Fibroblast of the aortic adventitia (primary cell): ENCODE measurements at places on chromosomes 2 and 18. TPM values are rescaled to one million over a fixed set of nuclear protein-coding genes. Genes with fewer than 3 reads are reported as not detected.

DNA sequence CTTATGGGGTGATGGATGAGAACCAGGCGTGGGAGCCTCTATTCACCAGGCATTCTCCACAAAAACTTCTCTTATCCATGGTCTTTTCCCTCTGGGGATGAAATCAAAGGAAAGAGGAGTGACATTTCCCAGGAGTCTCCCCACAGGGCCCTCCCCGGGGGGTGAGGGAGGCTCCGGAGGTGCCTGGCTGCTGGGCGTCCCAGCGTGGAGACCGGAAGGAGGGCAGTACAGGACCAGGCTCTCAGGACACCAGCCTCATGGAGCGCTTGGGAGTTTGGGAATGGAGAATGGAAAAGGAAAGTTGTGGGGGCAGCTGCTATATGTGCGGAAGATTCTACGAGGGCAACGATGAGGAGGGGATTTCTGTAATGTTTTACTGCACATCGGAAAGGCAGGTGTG lies 22.1 kb downstream of the CIB4 start:
- no peak for DNase-seq

GRCh38 chr18:27541293-27541692 lies 356.2 kb upstream of the CHST9 start:
- DNase-seq, result no peak

DNA sequence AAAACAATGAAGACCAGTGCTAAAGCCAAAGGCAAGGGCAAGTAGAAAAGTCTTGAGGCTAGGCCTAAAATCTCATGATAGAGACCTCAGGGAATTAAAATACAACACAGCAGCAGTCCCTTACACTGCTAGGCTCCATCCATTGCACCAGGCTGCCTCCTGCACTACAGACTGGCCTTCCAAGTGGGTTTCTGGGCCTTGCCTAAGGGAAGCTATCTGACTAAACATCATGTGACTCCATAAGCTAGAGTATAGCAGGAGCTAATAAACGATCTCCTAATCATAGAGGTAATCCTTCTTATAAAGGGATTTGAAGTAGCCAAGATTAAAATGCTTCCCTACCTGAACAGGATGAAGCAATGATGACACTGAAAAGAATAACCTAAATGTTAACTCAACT lies 77.6 kb upstream of the NFU1 start:
- peak; percentile 30 for DNase-seq

GRCh38 chr2:232890896-232891601 lies 21.0 kb downstream of the SNORC start:
- no peak for DNase-seq

DNA sequence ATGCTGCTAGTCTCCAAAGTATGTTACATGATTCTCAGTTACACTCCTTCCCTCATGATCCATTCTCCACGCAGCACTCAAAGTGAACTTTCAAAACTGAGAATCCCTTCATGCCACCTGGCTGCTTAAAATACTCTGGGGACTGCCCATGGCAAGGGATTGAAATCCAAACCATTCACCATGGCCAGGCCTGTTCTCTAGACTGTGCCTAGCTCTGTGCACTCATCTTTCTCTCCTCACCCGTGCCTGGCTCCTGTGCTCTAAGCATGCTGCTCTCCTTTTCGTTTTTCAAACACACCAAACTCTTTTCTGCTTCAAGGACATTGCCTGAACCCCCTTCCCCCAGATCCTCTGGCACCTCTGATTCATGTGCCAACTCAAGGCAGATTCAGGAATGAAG lies 80.9 kb downstream of the FASTKD2 start:
- no peak for DNase-seq

DNA sequence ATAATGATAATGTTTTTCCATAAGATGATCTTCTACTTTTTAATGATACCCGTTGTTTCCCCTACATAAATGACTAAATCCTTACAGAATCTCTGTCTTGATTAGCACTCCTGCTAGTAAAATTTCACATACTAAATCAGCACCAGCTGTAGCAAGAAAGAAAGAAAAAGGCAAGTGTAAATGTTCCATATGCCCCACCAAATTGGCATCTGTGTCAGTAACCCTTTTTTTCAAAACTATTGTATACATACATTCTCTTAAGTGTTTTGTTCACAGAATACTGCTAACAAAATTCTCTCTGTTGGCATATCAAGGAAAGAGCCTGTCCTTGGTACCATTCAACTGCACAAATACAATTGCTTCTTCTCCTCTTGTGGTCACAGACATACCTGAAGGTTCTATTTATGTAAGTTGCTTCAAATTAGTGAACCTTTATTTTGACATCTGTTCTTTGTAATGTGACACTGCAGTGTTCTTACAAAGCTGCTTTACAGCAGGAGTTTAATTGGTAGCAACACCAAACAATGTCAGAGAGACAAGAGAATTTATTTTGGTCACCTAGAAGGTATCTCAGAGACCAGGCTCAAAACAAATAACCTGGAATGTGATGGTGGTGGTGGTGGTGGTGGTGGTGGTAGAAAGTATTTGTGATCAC lies 641.9 kb downstream of the ZEB2 start:
- DNase-seq, result no peak

DNA sequence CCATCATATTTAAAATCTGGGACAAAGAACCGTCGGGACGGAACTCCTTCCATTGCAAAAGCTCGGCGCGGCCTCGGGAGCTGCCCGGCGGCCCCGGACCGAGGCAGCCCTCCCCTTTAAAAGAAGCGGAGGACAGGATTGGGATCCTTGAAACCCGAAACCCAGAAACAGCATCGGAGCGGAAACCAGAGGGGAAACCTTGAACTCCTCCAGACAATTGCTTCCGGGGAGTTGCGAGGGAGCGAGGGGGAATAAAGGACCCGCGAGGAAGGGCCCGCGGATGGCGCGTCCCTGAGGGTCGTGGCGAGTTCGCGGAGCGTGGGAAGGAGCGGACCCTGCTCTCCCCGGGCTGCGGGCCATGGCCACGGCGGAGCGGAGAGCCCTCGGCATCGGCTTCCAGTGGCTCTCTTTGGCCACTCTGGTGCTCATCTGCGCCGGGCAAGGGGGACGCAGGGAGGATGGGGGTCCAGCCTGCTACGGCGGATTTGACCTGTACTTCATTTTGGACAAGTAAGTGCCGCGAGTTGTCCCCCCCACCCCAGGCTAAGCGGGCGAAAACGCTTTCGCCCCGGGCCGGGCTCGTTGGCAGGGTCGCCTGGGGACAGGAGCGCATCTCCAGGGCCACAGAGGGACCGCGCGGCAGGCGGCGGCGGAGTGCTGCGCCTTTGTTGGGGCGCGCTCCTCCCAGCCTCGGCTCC lies at the start of gene ANTXR1:
ANTXR1 (plus strand) TSS at position 38 of the 698 bp plus-strand sequence; CDS start at position 359, 321 bp downstream.
- peak; percentile 84 for DNase-seq

- no peak for DNase-seq
These were observed 336.4 kb upstream of the FSHR start for GRCh38 chr2:49490710-49491109.

DNA sequence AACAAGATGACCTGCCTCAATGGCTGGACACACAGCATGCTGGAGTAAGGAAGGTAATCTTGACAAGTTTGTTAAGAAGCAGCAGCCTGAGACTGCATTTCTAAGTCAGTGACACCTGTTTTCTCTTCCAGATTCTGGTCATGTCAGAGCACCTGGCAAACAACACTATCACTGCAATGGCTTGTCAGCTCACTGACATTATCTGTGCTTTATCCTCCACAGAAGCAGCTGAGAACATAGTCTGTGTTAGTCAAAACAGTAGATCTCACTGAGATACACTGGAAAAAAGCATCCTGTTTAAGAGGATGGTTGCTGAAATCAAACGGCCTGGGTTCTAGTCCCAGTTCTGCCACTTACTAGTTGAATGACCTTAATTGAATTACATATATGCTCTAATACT lies 355.2 kb downstream of the RIT2 start:
- no peak for DNase-seq

GRCh38 chr2:72994991-72995380 lies 76.5 kb downstream of the SFXN5 start:
- DNase-seq, result no peak

DNA sequence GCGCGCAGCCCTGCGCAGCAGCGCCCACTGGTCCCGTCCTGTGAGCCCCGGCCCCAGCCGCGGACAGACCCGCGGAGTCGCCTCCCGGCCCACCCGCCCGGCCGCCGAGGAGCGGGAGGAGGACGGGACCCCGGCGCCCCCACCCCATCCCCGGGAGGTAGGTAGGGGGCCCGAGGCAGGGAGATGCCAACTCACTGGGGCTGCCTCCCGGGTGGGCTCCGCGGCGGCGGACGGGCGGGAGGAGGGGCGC lies 160 bp downstream of the SPTBN1 start:
- no peak for DNase-seq

DNA sequence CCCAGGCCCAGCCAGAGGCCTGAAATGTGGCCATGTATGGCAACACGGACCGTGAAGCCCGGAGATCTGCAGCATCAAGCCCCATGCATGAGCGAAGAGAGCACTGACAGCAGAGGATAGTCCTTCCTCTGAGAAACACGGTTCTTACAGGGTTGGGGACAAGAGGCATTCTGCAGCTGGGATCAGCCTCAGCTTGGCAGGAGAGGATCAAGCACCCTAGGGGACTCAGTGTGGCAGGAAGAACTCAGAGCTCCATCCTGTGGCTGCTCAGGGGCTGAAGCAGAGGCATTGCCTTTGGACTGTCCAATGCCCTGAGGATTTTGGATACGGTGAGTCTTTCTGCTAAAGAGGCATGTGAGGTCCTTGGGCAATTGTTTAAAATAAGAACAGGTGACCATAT lies 368.7 kb downstream of the ZNF516 start:
- DNase-seq, result no peak

GRCh38 chr18:13713455-13714055 lies 12.8 kb downstream of the FAM210A start:
- DNase-seq, result no peak

- DNase-seq, result no peak
These were observed 113.7 kb downstream of the SPOPL start for GRCh38 chr2:138615257-138615656.

DNA sequence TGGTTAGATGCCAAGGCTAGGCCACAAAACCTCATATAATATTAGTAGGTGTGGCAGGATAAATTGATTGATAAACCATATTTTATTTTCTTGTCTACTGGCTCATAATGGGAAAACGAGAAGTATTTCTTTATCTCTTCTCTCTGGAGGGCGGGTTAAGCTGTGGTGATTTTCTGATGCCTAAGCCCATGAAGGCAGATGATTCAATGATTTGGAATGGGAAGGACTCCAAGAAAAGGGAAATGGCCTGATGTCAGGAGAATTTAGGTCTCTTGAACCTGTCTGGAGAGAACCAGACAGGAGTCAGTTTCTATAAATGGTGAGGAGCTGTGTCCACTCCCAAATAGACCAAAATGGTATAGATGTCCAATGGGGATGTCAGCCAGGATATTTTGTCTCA lies 18.7 kb upstream of the MAP4K3 start:
- DNase-seq, result peak; percentile 64

DNA sequence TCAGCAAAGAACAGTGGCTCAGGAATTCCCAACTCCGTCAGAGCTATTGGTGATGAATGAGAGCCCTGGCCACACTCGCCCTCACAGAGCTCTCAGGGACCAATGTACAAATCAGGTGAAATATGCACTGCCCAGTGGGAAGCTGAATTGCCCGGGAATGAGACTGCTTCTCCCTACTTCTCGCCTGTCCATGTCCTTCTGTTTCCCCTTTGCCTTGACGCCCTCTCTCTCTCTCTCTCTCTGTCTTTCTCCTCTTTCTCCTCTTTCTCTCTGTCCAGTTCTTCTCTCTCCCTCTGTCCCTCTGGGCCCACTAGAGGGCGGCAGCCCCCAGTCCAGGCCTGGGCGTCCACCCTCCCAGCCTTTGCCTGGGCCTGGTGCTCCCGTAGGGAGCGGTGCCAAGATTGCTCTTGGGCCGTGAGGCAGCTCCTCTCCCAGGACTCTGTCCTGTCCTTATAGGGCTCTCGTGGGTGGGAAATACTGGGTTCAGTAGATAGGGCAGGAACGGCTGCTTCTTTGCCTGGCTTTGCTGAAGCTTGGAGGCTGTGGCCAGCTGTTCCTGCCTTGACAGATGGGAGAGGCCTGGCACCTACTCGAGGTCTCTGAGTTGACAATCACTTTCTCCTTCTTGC lies 28.4 kb upstream of the PUM2 start:
- DNase-seq, result peak; percentile 88

DNA sequence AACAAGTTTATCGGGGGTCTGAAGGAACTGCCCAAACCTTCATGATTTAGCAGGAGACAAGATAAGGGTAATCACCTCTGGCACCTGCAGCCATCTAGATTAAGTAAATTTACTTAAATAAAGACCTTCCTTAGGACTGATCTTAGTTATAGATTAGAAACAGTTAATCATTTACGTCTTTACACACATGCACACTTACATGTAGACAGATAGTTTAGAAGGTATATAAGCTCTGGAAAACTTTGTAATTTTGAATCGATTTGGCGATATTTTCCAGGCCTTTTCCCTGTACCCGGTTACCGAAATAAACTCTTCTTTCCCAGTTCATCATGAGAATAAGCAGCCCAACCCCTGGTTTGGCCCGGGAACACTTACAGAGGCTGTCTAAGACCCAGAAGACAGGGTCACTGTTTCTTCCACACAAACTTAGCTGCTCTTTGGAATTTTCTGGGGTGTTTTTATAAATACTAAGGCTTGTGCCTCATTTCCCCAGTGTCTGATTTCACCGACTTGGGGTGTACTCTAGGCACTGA lies 560 bp upstream of the SKA1 start:
- DNase-seq, result no peak

GRCh38 chr2:54416166-54416813 lies 39.8 kb upstream of the SPTBN1 start:
- DNase-seq, result peak; percentile 34

- no peak for DNase-seq
These were observed 132.2 kb downstream of the TDRD15 start for GRCh38 chr2:21256006-21256405.

DNA sequence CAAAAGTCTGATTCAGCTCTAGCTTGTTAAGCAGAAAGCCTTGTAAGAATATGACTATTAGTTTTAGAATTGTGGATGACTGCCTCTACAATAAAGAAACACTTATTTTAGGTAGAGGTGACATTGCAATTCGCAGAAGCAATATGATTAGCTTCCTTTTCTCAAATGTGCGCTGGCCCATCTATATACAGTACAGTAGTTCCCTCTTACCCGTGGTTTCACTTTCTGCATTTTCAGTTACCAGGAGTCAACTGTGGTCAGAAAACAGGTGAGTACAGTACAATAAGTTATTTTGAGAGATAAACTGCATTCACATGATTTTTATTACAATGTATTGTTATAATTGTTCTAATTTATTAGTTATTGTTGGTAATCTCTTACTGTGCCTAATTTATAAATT lies 405.1 kb downstream of the GPD2 start:
- no peak for DNase-seq

The SPHKAP gene
- 0.09 TPM in 1 of 2 replicates, not detected in the other for total RNA-seq

The RAD51AP2 gene
- 0.09 TPM in 1 of 2 replicates, not detected in the other for total RNA-seq

The FARP2 gene
- total RNA-seq, result 27.2 and 41.0 TPM in 2 replicates

The EML6 gene
- total RNA-seq, result 0.49 and 2.8 TPM in 2 replicates

The PMAIP1 gene
- total RNA-seq, result 2.6 and 18.2 TPM in 2 replicates

The CACNB4 gene
- 4.8 and 7.5 TPM in 2 replicates for total RNA-seq
